DMS79 (cell line): ENCODE measurements at places on chromosomes 7 and 10.
A peak's percentile ranks its signal among the peaks of the same experiment; 100 is the strongest.

- no peak for DNase-seq
Measured at GRCh38 chr7:46428295-46428694, 507.2 kb upstream of the IGFBP3 start.

GRCh38 chr7:157668221-157668883, 331.5 kb downstream of the DNAJB6 start:
- no peak for DNase-seq

- DNase-seq: no peak
Measured at GRCh38 chr10:125192620-125193019, 32.3 kb upstream of the CTBP2 start.

DNA sequence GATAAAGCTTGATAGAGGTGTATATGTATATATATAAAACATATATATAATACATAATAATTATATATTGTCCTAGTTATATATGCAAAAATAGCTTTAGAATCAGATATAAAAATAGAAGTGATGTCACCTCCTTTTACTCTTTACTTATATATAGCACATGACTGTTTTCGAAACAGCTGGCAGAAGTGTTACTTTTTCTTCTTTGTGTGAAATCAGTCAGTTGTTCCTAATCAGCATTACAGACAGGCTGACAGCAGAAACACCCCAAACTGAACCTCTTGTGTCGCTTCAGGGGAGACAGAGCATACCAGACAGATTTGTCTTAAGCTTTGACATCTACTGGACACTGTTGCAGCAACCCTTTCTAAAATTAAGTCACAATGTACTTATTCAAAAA, 684.9 kb upstream of the CELF2 start:
- DNase-seq: no peak

DNA sequence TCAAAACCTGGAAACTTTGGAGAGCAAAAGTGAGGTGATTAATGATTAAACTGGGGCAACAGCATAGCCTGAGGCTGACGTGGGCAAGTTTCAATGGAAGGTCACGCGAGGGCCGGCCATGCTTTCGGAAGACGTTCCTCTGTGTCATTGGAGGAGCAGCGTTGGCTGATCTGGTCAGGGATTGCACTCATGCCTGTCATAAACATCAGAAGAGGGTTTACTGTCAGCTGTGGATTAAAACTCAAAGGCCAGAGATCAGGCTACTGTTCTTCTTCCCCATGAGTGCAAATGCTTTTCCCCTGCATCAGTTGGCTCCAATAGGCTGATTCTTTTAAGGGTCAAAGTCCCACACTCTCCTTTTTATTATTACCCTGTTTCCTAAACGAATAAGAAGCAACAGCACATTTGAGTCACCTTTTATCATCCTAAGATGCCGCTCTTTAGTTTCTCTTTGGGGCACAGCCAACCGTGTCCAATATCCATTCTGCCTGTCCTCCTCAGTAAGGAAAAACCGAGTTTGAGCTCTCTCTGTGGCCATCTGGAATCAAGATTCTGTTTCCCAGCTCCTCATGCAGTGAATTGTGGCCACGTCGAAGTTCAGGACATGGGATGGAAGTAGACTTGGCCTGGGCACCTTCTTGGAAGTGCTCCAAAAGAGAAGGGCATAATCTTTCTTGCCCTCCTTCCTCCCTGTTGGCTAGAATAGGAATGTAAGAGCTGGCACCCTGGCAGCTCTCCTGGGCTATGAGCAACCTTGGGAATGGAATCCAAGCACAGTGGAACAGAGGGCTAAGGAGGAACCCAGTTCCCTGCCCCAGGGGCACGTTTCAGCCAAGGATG, 62.5 kb upstream of the INSIG1 start:
- no peak for DNase-seq

DNA sequence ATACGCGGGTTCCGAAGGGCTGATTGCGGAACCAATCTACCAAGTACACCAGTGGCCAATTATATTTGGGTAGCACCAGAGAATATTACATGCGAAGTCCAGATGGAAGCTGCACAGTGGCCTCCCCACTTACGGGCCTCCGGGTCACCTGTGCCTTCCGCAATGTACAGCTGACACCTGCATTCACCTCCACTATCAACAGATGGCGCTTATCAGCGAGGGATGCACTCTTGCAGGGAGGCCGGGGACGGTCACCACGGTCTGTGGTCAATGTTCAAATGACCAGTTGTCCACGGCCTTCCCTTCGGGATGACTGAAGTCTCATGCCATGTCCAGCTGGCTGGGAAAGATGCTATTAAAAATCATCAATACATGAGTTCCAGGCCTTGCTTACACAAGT, 47.6 kb downstream of the SLIT1 start:
- DNase-seq: no peak

GRCh38 chr10:77635402-77636227, 2.0 kb downstream of the KCNMA1 start:
- DNase-seq: no peak

- DNase-seq: no peak
Measured at GRCh38 chr7:1346851-1347250, 112.4 kb downstream of the MICALL2 start.

GRCh38 chr10:6091630-6092029, 2.8 kb downstream of the RBM17 start:
- DNase-seq: no peak

GRCh38 chr10:58457761-58458616, 54.7 kb upstream of the BICC1 start:
- DNase-seq: no peak

DNA sequence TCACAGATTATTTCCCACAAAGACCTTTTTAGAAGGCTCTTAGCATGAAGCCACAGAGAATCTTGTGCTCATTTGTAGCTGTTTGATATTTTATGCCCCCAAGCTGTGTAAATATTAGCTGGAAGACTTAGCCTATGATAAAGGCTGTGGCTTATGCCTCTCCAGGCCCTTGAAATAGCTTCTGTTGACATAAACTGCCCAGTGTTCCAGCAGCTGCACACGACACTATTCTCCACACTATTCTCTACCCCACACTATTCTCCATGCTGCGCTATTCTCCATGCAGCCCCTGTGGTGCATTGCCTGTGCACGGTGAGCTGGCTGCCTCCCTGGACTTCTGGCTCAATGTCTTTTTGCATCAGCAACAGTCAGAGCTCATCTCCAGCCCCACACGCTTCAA, 13.1 kb downstream of the DDC start:
- DNase-seq: peak; percentile 91

- DNase-seq: no peak
Measured at GRCh38 chr7:55335151-55335550, 30.0 kb upstream of the LANCL2 start.
